ENCODE measurements at places on chromosomes 13 and 19.

GRCh38 chr13:95044452-95045205 is 256.6 kb downstream of the ABCC4 start:
- no peak for DNase-seq

DNA sequence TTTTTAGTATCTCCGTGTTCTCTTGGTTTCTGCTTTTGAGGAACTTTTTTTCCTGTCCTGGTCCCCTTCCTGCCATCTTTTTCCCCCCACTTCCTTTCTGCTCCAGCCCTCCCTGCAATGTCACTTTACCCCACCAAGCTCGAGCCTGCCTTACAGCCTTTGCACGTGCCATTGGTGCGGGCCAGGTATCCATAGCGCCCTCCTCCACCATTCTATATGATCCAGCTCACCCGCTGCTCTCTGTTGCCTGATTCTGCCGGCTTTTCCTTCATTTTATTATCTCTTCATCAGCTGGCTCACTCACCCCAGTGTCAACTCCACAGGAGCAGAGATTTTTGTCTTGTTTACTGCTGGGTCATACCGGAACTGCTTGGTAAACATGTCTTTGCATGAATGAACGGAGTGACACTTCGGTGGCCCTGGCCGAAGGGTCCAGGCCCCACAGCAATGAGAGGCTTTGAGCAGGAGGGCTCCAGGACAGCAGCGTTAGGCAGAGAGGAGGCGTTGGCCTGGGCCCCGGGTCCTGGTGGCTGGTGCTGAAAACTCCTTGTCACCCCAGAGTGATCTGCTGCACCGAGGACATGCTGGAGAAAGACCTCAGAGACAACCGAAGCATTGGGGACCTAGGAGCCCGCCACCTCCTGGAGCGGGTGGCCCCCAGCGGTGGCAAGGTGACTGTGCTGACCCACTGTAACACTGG is 1.2 kb downstream of the MRI1 start:
- DNase-seq = no peak

DNA sequence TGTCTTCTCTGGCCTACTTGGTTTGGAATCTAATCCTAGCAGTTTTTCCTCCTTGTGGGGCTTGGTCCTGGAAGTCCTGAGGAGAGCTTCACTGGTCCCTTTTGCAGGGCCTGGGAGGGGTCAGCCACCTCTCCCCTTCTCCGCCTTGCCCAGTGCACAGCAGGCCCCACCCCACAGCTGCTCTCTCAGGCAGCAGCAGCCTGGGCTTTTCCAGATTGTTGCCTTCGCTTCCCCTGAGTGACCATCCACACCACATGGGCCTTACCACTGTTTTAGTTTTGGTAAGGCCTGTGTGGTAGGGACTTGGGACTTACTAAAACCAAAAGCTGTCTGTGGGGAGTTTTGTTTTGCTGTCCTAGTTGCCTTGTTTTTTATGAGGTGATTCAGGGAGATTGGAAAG is 11.5 kb downstream of the MPHOSPH8 start:
- no peak for DNase-seq

DNA sequence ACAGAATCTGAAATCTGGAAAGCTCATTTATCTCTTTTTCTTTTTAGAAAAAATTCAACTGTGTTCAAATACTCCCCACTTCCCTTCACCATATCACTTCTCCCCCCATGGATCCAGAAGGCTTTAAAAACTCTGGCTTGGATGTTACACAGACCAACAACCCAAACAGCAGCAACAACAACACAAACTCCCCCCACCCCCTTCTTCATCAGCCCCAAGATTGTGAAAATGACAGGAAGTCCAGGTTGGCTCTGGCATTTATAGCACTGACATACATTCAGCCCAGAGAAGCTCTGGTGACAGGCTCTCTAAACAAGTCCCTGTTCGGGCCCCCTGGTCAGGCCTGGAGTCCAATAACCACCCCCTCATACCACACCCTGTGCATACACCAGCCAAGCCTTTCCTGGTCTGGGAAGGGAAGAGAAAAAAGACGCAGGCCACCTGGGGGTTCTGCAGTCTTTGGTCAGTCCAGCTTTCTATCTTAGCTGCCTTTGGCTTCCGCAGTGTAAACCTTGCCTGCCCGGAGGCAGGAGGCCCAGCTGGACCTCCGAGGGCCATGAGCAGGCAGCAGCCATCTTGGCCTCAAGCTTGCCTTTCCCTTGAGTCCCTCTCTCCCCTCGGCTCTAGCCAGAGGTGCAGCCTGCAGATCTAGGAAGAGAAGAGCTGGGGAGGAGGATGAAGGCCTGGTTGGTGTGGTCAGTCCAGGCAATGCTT is 6.8 kb downstream of the CDX2 start:
- DNase-seq = no peak
